ENCODE measurements at places on chromosomes 16 and 17. TPM values are rescaled to one million over a fixed set of nuclear protein-coding genes. Genes with fewer than 3 reads are reported as not detected.

The CDRT15L2 gene
- not detected for total RNA-seq

The KCNH4 gene
- total RNA-seq: not detected

The ACAP1 gene
- 2.0 TPM for total RNA-seq

The MT1M gene
- total RNA-seq: 2.5 TPM

The DPEP2 gene
- not detected for total RNA-seq

The GUCY2D gene
- not detected for total RNA-seq

The RGS9 gene
- total RNA-seq: 3.5 TPM

The METTL23 gene
- 31.8 TPM for total RNA-seq

The CDH1 gene
- 369 TPM for total RNA-seq

The ZFP3 gene
- total RNA-seq: 3.0 TPM

The PRSS22 gene
- 3.1 TPM for total RNA-seq

DNA sequence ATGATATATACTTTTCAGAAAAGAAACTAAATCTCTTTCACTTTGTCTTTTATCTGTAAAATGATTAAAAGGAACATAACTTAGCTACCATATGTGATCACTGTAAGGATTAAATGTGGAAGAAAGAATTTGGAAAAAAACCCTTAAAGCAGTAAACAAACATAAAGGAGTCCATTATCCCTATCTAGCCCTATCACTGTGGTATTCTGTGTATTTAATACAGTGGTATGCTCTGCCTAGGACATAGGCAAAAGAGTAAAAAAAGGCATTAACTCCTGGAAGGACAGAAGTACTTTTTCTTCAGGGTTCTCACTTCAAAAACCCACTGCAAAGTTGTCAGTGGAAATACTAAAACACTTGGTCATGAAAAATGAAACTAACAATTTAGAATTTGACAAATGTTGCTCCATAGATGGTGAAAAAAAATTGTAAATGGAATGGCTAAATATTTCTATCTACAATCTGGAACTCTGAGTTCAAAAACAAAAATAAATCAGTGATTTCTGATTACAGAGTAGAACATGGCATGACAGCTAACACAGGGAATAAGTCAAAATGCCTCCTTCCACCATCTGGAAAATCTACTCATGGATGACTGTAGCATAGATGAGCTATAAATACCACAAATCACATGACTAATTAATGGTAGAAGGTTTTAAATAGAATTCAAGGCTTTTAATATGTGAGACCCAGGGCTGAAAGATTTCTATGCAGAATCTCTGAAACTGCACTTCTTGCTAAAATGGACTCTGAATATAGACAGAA, 140.1 kb downstream of the ITFG1 start:
- DNase-seq: peak; percentile 2

GRCh38 chr17:69913216-69913615, 161.8 kb upstream of the KCNJ16 start:
- DNase-seq: no peak

GRCh38 chr16:49335828-49336227, 37.8 kb upstream of the C16orf78 start:
- no peak for DNase-seq

- peak; percentile 81 for DNase-seq
Measured at GRCh38 chr17:9644910-9645751, at the start of gene USP43. TSS of gene USP43 (plus strand) at chr17:9645517. CDS start at chr17:9645633, 116 bp downstream.

DNA sequence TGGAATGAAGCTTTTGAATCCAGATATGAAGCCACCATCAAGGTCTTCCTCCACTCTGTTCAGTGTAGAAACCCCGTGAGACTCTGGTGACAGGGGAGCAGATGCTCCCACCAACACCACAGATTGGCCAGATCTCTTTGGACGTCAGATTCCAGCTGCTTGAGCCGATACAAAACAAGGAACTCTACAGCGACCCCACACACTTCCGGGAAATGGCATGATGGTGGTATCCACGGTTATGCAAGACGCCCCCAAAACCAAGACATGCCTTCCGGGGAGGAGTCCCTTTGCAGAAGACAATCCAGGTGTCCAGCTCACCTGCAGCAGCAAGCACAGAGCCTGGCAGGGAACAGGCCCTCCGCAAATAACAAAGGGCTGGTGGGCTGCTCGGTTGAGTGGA, 19.8 kb upstream of the PITPNA start:
- DNase-seq: no peak

- no peak for DNase-seq
Measured at GRCh38 chr16:30901201-30902028, 5.0 kb downstream of the CTF1 start.

DNA sequence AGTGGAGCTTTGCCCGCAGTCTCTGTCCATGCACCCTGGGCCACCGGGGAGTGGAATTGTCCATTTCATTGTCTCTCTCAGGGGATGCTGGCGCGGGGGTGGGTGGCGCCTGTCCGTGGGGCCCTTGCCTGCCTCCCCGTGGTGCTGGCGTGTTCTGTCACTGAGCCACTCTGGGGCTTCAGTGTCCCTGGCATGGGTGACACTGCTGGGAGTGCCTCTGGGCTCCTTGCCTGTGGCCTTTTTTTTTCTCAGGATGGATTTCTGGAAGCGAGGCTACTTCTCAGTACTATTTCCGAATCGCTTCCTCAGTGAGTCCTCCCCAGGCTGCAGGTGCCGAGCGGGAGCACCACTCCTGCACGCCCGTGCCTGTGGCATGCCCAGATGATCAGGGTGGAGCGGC, 55.0 kb downstream of the PDPK1 start:
- DNase-seq: no peak

DNA sequence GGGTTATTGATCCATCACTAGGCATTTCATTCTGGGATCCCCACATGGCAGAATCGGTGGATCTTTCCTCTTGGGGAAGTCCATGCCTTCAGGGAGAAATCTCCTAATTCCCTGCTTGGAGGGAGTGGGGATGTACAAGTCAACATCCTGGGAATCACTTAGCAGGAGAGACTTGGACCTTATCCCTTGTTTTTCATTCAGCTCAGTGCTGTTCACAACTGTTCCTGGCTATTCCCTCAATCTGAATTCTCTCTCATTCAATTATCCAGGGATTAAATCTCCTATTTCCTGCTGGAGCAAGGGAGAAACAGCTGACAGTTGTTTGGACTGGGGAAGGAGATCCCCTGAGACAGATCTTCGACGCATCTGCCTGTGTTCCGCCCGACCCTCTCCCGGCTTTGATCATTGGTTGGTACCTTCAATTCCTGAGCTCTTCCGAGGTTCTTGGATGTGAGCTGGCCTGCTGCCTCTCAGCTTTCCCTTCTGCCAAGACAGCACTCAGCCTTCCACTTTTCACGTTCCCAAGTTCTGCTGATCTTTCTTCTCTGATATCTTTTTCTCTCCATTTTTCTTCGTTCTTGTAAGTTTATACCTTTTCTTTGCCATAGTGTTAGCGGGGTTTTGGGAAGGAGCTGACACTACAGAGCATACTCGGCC, 115.4 kb upstream of the GNAO1 start:
- no peak for DNase-seq

GRCh38 chr17:13306310-13306962, 288.6 kb upstream of the ELAC2 start:
- peak; percentile 51 for DNase-seq

- DNase-seq: no peak
Measured at GRCh38 chr16:48965386-48965785, 316.3 kb downstream of the CBLN1 start.

DNA sequence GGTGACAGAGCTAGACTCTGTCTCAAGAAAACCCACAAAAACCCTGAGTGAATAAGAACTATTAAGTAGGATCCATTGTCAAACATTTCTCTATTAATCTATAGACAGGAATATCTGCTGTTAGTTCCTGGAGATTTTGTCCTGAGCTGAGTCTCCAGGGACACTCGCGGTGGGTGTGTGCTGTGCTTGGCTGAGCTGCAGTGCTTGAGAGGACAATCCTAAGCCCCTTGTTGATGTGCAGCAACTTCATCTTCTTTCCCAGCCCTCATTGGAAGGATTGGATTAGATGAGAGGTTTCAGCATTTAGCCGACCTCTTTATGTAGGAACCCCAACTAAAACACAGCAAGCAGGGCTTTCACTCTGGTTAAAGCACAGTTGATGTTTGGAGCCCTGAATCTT, 33.3 kb downstream of the NDEL1 start:
- no peak for DNase-seq

DNA sequence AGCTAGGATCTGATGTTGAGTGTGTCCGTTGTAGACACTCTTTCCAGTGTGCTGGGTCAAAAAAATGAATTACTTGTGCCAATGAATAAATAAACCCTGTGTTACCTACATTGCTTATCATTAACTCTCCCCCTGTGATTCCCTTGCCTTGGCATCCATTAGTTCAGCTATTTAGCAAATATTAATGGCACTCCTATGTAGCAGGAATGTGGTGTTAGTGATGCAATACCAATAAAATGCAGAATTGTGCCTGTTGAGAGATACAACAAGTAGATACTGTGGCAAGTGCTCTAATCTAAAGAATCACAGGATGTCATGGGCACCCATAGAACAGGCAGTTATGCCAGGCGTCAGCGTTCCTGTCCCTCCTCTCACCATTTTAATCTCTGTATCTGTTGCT, 343.2 kb downstream of the PMP22 start:
- DNase-seq: no peak

- no peak for DNase-seq
Measured at GRCh38 chr16:61937646-61938045, 98.6 kb downstream of the CDH8 start.

DNA sequence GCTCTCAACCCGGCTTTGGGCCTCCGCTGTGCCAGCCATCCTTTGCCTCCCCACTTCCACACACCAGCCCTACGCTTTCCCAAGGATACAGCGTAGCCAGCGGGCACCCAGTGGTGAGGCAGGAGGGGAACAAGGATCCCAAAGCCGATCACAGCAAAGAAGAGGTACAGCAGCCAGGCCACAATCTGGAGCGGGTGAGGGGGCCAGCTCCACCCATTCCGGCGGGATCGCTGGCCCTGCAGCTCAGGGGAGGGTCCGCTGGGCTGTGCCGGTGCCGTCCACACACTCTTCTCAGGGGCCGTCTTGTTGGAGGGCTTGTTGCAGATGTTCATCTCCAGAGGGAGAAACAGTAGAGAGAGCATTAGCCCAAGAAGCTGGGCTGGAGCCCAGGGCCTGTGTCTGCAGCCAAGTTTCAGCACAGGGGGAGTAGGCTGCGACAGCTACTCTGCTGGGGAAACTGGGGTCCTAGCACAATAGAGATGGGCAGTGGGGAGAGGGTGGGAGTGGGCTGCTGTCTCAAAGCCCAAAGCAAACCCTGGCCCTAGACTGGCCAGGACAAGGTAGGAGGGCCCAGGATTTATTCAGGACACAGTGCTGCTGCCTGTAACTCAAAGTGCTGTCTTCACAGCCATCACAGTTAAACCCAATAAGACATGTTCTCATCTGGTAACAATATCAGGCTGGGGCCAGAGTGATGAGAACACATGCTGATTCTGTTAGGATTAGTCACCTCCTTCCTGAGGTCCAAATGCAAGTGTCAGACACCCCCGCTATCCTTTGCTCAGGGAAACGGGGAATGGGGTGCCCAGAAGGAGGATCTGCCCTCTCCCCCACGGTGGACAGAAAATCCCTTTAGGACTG, 9.9 kb downstream of the ZDHHC1 start:
- DNase-seq: peak; percentile 75

DNA sequence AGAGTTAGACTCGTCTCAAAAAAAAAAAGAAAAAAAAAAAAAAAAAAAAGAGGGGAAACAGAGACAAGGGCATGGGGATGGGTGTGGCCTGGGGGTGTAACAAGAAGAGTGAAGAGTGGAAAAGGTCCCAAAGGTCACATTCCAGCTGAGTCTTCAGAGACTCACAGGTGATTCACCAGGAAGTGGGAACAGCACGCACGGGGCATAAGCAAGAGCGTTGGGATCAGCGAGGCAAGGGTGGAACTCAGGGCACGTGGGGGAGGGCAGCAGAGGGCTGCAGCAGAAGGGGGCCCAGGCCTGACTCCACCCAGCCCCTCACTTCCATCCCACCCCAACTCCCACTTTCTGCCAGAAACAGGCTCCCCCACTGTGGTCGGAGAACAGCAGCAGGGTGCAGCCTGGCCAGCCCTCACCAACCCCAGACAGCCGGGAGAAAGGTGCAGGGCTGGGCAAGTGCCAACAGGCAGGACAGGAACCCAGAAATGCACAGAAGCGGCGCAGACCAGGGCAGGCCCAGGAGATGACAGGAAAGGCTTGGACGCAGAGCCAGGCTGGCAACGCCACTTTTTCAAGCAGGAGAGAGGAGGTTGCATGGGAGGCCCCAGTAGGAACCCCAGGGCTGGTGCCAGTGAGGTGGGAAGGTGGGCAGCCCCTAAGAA, 3.3 kb downstream of the MEAK7 start:
- peak; percentile 96 for DNase-seq

- no peak for DNase-seq
Measured at GRCh38 chr17:76722279-76722678, 4.1 kb downstream of the JMJD6 start.
